ENCODE measurements at places on chromosomes 12 and 14.

GRCh38 chr14:57493467-57494181 is at the start of gene CCDC198:
Gene CCDC198, minus strand, starts transcription at chr14:57493857. Its CDS starts 142 bp downstream, at chr14:57493715.
- no peak for DNase-seq

GRCh38 chr14:64891839-64892375 is 12.2 kb upstream of the SPTB start:
- peak; percentile 71 for DNase-seq

- no peak for DNase-seq
These were observed 11.9 kb upstream of the NUDT4 start for GRCh38 chr12:93365616-93366405.

- DNase-seq, result no peak
These were observed 820 bp upstream of the FGF23 start for GRCh38 chr12:4380332-4380731.

GRCh38 chr12:52200086-52200780 is 8.4 kb upstream of the KRT80 start:
- no peak for DNase-seq

Data from MCF 10A (cell line).